ENCODE measurements at places on chromosomes 4 and X.
A peak's percentile ranks its signal among the peaks of the same experiment; 100 is the strongest.

DNA sequence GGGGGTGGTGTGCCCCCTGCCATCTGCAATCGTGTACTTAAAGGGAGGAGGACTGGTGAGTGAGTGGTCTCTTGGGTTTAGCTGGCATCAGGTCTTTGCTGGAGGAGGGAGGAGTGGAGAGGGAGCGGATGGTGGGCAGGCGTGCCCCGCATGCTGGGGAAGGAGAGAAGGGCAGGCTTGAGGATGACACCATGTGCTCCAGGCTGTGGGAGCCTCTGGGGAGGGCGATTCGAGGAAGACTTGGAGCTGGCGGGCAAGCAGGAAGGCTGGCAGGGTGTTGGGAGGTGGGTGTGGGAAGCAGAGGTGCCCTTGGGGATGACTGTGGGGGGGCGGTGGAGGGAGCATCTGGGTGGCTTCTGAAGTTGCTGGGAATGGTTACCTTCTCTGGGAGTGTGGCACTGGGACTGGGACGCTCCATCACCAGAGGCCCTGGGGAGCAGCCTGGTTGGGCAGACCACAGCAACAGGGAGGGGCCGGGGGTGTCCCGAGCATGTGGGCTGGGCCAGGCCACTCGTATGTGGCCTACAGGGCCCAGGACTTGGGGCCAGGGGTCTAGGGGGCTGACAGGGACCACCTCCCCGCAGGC, 30.8 kb upstream of the AFAP1 start:
- no peak for DNase-seq

DNA sequence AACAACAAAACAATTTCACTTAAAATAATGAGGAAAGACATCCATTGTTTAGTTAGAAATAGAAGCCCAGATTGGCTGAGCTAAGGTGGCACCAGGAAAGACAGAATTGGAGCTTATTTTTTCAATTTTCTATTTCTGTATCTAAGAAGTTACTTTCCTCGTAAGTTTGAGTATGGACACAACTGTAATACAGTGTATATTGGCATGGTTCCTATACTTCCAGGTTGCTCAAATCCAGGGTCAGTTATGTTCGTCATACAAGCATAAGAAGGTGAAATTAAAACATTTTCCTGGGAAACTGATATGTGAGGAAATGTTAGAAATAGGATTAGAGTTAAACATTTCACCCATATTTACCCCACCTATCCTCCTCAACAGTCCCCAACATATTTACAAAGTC, 170.4 kb upstream of the AGA start:
- no peak for DNase-seq

GRCh38 chr4:40046311-40046980, 10.2 kb upstream of the N4BP2 start:
- DNase-seq = no peak

- DNase-seq = no peak
Observed at GRCh38 chr4:181761156-181761555, 482.0 kb upstream of the TENM3 start.

DNA sequence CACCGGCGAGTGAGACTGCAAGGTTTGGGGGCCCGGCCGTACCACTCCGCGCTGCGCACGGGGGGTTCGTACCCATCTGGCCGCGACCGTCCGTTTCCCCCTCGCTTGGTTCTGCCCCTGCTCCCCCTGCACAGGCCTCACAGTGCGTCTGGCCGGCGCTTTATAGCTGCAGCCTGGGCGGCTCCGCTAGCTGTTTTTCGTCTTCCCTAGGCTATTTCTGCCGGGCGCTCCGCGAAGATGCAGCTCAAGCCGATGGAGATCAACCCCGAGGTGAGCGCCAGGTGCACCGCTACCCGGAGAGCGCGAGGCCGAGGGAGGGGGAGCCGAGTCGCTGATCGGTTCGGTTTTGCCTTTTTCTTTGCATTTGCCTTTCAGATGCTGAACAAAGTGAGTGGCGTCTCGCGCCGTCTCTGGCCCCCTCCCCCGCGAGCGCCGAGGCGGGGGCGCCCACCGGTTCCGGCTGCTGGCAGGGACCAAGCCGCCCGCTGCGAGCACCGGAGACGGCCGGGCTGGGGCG, at the start of gene UCHL1:
Gene UCHL1 (plus strand): TSS at position 189 of the 517 bp plus-strand sequence. CDS start 49 bp downstream, at position 238.
- peak; percentile 79 for DNase-seq

DNA sequence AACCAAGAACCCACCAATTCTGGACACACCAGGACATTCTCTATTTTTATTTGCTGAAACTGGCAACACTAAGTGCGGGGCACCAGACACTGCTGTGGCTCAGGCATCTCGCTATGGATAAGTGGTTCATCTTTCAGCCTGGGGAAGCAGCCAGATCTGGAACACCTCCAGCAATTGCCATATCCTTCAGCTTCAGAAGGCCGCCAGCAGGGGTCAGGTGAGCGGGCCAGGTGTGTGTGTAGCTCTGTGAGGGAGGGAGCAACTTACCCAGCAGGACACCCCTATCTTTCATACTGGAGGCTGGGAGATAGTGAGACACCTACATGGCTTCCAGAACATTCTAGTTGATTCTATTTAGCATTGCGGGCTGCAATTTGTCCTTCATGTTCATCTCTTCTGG, 57.0 kb upstream of the GBA3 start:
- DNase-seq = no peak

DNA sequence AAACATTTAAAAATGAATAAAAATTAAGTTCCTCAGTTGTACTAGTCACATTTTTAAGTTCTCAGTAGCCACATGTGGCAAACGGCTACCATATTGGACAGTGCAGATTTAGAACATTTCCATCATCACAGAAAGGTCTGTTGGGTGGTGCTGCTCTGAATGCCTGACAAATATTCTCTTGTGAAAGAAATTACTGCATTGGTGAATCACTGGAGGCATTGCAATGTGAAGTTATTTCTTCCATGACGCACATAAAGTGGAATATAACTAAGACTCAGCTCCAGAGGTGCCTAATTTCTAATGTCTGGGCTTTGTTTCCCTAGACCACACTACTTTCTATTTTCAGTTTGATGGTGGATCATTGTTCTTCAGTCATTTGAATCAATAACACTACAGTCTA, 44.9 kb downstream of the CLNK start:
- DNase-seq = no peak

- DNase-seq = peak; percentile 16
Observed at GRCh38 chr4:184383497-184384055, 90.8 kb downstream of the IRF2 start.

DNA sequence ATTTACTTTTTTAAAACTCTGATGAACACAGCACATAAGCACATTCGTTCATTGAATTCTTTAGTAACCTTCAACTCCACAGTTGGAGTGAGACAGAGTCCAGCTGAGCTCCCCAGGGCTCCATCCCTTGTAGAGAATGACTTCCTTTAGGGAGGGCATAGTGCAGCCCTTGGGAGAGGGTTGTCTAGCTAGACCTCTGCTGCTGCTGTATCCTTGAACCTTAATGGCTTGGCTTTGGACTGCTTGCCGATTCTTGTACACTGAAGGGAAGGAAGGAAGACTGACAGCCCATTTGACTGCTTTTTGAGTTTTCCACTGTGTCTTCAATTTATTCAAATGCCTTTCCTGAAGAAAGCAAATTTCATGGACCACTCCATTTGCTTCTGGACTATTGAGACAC, 19.4 kb upstream of the FGG start:
- DNase-seq = no peak

DNA sequence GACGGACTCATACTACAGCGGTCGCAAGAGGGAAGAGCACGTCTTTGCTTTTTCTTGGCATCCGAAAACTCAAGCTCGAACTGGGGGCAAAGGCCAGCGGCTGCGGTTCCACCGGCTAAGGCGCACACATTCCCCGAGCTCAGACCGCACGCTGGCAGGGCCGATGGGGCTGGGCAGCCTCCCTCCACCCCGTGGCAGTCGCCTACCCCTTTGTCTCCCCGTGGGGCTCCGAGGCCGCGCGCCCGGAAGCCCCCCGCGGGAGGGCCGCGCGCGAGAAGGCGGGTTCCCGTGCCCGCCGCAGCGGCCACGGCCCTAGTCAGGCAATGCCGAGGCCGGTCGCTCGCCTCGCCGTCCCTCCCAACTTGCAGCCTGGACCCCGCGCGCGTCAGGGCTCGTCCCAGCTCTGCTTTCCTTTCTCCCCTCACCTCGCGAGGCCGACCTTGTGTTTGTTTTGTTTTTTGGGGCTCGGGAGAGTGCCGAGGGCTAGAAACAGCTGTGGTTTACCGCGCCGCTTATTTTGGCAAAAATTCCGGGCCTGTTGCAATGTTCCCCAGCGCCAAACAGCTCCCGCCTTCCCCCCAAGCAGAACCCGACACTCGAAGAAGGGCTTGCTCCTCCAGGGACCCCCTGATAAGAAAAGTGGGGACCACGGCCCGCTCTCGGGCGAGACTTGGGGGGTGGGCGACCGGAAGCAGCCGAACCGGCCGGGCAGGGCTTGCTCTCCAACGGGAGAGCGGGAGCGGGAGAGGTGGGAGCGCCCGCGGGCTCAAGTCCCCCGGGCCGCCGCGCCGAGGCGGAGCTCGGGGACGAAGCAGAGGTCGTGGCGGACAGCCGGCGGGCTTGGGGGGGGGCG, 561 bp upstream of the N4BP2 start:
- peak; percentile 56 for DNase-seq

DNA sequence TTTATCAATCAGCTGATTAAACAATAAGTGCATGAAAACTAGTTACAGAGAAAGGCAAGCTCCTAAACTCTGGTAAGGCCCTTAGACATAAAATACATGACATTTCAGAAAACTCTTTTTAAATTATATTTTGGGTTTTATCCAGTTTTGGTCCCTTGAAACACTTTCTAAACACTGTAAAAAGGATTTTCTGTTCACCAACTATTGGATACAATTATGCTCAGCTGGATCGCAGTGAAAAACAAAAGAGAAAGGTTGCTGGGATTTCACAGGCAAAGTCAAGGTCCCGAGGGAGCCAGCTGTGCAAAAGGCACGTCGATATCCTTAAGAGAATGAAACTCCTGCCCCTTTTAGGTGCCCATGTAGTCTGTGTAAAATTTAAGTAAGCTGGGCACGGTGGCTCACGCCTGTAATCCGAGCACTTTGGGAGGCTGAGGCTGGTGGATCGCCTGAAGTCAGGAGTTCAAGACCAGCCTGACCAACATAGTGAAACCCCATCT, 1018.4 kb upstream of the INTU start:
- DNase-seq = no peak

- no peak for DNase-seq
Observed at GRCh38 chrX:150155436-150156035, 207.6 kb upstream of the MAMLD1 start.

- DNase-seq = no peak
Observed at GRCh38 chrX:79413963-79414362, 46.8 kb upstream of the ITM2A start.

DNA sequence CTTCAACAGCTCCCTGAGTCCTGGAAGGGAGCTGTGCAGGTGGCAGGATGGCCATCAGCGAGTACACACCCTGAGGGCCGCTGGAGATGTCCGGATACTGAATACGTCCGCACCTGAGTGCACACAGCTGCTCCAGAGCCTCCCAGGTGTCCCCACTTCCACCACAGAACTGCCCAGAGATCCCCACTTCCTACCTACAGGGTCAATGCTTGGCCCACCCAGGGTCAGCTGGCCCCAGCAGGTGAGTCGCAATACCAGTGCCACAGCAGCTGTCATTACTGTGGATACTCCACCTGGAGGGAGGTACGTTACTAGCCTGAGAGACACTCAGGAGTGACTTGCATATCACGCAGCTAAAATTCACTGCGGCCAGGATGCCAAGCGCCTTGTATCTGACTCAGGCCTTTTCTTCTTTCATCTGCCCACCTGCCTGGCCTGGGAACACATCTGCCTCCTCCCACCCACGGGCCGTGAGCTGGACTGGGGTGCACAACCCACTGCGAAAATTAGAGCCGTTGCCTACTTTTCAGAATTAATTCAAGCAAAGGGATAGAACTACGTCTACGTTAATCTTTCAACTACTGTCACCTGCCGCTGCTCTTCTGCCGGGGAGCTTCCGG, 9.4 kb downstream of the C4orf50 start:
- DNase-seq = no peak

- no peak for DNase-seq
Observed at GRCh38 chrX:95675794-95676193, 1008.8 kb upstream of the DIAPH2 start.

- DNase-seq = no peak
Observed at GRCh38 chr4:132642016-132642817, 506.9 kb upstream of the PCDH10 start.

DNA sequence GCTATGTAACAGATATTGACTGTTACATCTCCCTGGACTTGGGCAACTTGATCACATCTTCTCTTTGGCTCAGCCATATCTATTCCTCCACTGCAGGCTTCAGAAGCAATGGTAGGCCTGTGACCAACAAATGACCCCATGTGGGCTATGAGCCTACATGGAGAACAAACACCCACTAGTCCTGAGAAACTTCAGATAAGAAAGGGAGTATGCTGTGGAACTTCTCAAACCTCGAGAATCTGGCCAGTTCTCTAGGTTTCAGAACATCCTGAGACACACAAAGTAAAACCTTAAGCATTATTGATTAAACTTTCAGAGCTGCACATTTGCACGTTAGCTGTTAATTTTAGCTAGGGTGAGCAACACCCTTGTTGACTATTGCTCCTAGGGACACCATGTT, 16.3 kb downstream of the RBMX2 start:
- no peak for DNase-seq

DNA sequence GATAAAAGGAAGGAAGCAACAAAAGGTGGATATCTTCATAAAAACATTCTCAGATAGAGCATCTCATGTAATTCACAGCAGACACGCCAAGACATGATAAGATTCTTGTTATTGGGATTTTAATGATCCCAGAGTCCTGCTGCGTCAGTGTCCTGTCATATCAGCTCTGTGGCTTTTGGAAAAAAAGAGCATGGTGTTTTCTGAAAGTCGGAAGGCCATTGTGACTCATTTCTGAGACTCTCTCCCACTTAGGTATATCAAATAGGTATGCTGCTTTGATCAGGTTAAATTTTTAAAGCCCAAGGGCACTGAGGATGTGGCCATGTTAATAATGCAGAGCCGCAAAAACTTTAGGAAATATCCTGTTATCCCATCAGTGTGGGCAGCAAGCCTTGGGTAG, 481.0 kb downstream of the KCNIP4 start:
- no peak for DNase-seq

DNA sequence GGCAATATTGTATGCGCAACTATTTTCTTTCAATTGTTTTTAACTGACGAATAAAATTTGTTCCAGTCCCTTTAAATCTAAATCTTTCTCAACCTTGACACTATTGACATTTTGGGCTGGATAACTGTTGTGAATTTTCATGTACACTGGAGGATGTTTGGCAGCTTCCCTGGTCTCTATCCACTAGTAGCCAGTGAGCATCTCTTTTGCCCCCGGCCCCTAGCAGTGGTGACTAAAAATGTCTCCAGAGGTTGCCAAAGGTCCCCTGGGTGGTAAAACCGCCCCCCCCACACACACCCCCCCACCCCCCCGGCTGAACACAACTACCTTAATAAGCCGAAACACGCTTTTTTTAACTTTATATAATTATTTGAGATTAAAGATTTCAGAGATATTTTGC, 514 bp downstream of the FANCB start:
- no peak for DNase-seq

DNA sequence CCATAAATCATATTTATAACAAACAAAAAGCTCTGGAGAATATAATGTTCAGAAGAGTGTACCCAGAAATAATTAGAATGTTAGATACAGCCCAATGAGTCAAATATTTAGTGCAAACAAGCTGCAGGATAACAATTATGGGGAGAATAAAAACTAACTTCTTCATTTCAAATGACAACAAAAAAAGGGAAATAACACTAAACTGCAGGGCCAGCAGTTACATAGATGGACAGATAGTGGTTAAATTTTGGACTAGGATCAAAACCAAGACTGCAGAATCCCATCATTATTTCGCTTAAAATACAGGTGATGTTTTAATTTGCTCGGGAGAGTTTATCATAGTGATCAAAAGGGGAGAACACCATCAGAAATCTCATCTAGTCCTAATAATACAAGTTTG, 617 bp upstream of the GPR34 start:
- DNase-seq = no peak

GRCh38 chrX:42149765-42150164, 226.4 kb upstream of the CASK start:
- DNase-seq = no peak

All from occipital lobe (tissue), 3 donors.